CD8-positive, alpha-beta memory T cell (primary cell): ENCODE measurements at places on chromosomes 1 and 21. TPM values are rescaled to one million over a fixed set of nuclear protein-coding genes. Genes with fewer than 3 reads are reported as not detected.

DNA sequence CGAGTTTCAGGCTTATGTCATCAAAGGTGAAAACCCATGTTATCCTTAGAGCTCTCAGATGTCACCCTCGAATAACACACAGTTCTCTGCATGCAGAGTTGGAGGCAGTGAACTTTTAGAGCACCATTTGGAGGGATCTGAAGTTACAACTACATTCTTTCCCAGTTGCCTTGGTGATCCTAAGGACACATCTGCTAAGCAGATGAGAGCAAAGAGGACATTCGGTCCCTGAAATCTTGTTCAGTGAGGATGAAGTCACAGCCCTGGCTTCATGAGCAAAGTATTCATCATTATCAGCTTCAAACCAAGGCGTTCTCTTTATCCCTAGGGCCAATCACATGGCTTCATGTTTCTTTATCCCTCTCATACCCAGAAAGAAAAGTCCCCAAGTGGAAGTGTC, 23.1 kb upstream of the MCOLN2 start:
- no peaks in the 10 kb centered on the region for H3K36me3 ChIP-seq
- H3K27ac ChIP-seq = no peak overlapping the region
- H3K27me3 ChIP-seq = no peaks in the 10 kb centered on the region
- DNase-seq = no peak
- H3K4me3 ChIP-seq = no peak overlapping the region

DNA sequence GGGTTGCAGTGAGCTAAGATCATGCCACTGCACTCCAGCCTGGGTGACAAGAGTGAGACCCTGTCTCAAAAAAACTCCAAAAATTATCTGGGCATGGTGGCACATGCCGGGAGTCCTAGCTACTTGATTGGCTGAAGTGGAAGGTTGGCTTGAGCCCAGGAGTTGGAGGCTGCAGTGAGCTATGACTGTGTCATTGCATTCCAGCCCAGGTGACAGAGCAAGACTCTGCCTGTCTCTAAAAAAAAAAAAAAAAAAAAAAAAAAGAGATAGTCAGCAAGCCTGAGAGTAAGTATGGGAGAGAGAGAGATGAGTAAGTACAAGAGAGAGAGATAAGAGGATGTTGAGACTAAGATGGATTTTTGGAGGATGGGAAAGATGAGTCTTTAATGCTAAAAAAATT, 180.8 kb upstream of the CACYBP start:
- H3K27ac ChIP-seq = no peak overlapping the region
- no peaks in the 10 kb centered on the region for H3K36me3 ChIP-seq
- H3K4me1 ChIP-seq = no peaks in the 10 kb centered on the region
- DNase-seq = no peak

DNA sequence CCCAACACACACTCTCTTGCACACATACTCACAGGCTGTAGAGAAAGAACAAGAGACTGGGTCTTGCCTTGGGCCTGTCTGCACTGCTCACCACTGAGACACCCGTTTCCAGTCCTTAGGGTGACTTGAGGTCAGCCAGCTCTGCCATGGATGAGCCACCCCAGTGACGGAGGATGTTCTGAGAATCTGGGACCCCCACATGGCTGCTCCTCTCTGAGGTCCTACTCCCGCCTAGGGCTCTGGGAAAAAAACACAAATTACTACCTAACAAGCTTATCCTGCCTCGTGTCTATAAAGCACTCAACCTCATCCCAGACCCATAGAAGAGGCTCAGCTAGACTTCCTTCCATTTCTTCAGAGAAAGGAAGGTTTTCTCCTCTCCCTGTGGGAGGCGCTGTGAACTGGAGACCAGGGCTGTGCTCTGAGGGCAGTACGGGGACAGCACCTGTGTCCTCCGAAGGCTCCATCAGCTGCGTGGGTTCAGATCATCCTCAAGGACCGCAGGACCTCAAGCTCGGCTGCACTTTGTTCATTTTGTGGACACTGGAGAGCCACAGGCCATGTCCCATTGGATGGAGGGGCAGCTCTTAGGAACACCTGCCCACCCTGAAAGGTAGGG, 4.3 kb upstream of the CLEC20A start:
- H3K36me3 ChIP-seq = no peaks in the 10 kb centered on the region

DNA sequence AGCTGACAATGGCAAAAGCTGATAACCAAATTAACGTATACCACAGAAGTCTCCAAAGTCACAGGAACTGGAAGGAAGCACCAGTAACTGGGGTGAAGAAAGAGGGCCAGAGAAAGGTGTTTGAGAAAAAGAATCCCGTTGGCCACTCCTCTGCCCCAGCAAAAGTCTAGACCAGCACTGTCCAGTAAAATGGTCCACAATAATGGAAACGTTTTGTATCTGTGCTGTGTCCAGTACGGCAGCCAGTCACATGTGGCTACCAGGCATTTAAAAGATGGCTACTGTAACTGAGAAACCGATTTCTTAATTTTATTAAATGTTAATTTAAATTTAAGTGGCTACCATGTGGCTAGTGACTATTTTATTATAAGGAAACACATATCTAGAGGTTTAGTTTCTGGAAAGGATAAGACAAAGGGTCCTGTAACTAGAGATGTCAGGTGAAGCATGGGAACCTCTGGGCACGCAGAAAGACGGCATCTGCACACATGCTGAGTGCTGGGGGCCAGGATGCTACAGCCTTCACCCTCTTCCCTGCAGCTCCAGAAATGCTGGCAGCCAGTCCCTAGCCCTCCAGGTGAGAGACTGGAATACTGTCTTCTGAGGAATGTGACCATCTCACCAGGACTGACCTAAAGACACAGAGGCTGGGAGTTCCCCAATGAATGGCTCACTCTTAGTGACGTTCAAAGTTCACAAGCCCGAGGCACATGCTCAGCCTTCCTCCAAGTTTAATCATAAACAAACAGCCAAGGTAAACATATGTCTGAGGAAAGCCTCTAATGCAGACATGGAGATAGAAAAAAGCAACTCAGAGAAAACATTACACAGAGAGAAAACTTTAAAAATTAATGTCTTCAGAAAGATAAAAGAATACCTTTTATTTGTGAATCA, 50.7 kb downstream of the JAK1 start:
- peaks cover 78% of the 10 kb centered on the region for H3K4me1 ChIP-seq
- no peak overlapping the region for H3K4me3 ChIP-seq
- no peaks in the 10 kb centered on the region for H3K36me3 ChIP-seq
- no peak overlapping the region for H3K27ac ChIP-seq

DNA sequence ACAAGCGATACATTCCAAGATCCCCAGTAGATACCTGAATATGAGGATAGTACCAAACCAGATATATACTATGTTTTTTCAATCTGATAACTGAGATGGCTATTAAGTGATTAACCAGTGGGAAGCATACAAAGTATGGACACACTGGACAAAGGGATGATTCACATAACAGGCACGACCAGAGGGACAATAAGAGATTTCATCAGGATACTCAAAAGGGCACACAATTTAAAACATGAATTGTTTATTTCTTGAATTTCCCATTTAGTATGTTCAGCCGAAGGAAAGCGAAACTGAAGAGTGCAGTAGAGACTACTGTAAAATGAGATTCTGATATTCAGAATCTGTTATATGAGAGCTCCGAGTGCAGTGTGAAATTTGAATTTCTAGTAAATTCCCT, 10.6 kb downstream of the ZZZ3 start:
- no peak overlapping the region for H3K4me3 ChIP-seq
- H3K27me3 ChIP-seq = no peaks in the 10 kb centered on the region
- no peaks in the 10 kb centered on the region for H3K36me3 ChIP-seq
- no peak overlapping the region for H3K27ac ChIP-seq

DNA sequence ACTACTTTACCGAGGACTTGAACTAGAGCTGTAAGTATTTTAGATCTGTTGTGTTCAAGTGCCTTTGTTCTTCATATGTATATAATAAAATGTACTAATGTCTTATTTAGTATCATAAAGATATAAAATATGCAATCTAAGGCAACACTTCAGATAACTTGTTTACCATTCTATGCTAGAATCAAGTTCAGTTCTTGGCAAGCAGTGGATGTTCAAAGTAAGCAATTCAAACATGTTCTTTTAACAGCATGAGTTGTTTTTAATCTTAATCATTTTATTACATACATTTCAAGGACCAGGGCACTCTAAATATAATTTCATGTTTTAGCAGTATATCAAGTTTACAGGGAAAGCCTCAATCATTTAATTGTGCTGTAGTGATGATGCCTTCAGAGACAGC, 47.0 kb downstream of the ZC3H11B start:
- H3K27ac ChIP-seq = no peak overlapping the region
- no peaks in the 10 kb centered on the region for H3K36me3 ChIP-seq
- no peaks in the 10 kb centered on the region for H3K27me3 ChIP-seq
- no peak overlapping the region for H3K4me3 ChIP-seq
- no peak for DNase-seq
- no peaks in the 10 kb centered on the region for H3K4me1 ChIP-seq

DNA sequence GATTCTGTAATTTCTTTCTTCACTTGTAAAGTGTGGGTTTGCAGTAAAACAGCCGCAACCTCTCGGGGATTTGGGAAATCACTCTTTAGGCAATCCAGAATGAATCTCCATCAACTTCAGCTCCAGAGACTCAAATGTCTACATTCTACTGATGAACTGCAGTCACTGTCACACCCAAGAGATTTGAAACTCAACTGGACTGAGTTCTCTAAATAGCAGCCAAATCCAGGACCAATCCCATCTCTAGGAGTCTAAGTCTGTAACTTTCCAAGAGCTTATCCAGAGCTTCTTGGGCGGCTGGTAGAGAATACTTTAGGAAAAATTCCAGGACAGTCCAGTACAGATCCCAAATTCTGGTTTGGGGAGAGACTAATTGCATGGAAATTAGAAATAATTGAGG, 62.9 kb downstream of the ADAMTS1 start:
- H3K4me1 ChIP-seq = no peaks in the 10 kb centered on the region
- no peak for DNase-seq
- no peak overlapping the region for H3K4me3 ChIP-seq
- H3K27ac ChIP-seq = no peak overlapping the region
- no peaks in the 10 kb centered on the region for H3K36me3 ChIP-seq

- no peak overlapping the region for H3K4me3 ChIP-seq
- no peak overlapping the region for H3K27ac ChIP-seq
Observed at GRCh38 chr1:22930240-22930912, 42.3 kb downstream of the LACTBL1 start.

DNA sequence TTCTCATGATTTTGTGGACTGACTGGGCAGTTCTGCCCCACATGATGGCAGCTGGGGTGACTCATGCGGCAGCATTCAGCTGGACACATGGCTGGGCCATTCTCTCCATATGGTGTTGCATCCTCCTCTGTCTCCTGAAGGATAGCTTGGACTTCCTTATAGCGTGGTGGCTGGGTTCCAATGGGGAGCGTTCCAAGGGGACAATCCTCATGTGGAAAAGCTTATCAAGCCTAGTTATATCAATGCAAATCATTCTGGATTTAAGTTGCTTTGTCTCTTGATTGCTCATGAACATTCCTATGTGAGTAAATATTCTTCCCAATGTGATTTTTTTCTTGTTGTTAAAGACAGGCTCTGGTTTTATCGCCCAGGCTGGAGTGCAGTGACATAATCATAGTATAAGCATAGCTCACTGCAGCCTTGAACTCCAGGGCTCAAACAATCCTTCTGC, 13.2 kb upstream of the SLC2A1 start:
- no peaks in the 10 kb centered on the region for H3K27me3 ChIP-seq
- H3K4me3 ChIP-seq = no peak overlapping the region
- no peaks in the 10 kb centered on the region for H3K4me1 ChIP-seq
- no peak overlapping the region for H3K27ac ChIP-seq

- no peak overlapping the region for H3K27ac ChIP-seq
- H3K36me3 ChIP-seq = no peaks in the 10 kb centered on the region
- DNase-seq = no peak
- H3K4me1 ChIP-seq = no peaks in the 10 kb centered on the region
Observed at GRCh38 chr1:187032982-187033692, 204.4 kb downstream of the PLA2G4A start.

GRCh38 chr1:243923292-243924171, 73.5 kb upstream of the AKT3 start:
- no peak for DNase-seq
- no peaks in the 10 kb centered on the region for H3K4me1 ChIP-seq
- H3K4me3 ChIP-seq = no peak overlapping the region
- no peaks in the 10 kb centered on the region for H3K36me3 ChIP-seq
- no peak overlapping the region for H3K27ac ChIP-seq
- H3K27me3 ChIP-seq = peaks cover 3% of the 10 kb centered on the region

FAM167B gene
- total RNA-seq = 0.63 TPM

TEKT2 gene
- not detected for total RNA-seq
